ENCODE measurements at places on chromosomes 5 and 9.

- DNase-seq, result no peak
These were observed 498.2 kb downstream of the CDH12 start for GRCh38 chr5:22354956-22355355.

- no peak for DNase-seq
These were observed 11.4 kb downstream of the TTC1 start for GRCh38 chr5:160020266-160020770.

- no peak for DNase-seq
These were observed 265.8 kb upstream of the TRPC7 start for GRCh38 chr5:136631186-136631585.

GRCh38 chr5:176719113-176719739 is 71.9 kb downstream of the TSPAN17 start:
- no peak for DNase-seq

DNA sequence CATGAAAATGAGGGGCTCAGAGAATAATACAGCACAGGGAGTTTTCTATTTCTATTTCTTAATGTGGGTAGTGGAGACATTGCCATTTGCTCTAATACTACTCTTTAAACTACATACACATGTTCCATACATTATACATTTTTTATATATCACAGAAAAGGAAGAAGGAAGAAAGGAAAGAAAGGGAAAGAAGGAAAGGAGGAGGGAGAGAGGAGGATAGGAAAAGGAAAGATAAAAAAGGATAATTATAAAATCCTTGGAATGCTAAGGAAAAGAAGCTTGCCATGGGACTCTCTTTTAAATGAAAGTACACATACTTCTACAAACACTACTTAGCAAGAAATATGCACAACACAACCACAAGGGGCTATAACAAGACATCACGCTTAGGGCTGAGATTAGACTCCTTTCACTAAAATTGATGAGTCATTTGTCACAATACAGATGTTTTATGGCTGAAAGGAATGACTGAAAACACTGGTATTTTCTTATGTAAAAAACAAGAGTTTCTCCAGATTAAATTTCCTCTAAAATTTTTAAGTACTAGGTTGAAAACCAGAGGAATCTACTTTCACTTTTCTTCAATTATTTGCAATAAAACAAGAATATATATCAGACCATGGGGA is 219.8 kb downstream of the ARL15 start:
- DNase-seq, result no peak

DNA sequence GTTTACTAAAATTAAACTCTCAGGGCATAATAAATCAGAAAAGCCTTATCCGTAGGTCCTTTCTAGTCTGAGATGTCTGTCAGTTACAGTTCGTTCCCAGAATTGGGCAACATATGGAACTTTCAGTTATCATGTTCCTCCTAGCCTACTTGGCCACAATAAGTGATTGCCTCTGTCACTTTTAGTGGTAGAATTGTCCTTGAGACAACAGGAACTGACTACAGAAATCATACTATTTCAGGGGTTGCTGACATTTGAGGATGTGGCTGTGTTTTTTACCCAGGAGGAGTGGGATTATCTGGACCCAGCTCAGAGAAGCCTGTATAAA is 956 bp downstream of the ZNF189 start:
- DNase-seq, result no peak

DNA sequence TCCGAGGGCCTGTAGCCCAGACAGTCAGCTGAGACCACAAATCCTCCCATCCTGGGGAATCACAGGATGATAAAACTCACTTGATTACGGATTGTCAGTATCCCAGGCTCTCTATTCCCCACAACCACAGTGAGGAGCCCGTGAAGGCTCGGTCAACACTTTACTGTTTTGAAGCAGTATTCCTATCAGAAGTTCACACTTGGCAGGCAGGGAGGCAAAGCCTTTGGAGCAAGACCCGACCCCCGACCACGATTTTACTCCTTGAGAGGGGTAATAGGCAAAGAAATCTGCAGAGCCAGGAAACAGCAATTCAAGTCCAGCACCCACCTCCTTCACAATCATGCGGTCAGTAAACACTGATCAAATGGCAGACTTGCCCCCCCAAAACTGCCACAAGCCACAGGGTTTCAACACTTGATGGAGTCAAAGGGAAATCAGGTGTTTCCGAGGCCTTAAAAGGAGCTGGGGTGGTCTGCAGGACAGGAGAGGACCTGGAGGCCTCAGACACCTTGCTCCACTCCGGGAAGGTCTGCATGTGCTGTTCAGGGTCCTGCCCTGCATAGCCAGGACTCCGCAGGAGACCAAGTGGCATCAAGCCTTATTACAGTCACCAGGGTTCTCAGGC is 25.2 kb downstream of the BICD2 start:
- DNase-seq, result no peak

DNA sequence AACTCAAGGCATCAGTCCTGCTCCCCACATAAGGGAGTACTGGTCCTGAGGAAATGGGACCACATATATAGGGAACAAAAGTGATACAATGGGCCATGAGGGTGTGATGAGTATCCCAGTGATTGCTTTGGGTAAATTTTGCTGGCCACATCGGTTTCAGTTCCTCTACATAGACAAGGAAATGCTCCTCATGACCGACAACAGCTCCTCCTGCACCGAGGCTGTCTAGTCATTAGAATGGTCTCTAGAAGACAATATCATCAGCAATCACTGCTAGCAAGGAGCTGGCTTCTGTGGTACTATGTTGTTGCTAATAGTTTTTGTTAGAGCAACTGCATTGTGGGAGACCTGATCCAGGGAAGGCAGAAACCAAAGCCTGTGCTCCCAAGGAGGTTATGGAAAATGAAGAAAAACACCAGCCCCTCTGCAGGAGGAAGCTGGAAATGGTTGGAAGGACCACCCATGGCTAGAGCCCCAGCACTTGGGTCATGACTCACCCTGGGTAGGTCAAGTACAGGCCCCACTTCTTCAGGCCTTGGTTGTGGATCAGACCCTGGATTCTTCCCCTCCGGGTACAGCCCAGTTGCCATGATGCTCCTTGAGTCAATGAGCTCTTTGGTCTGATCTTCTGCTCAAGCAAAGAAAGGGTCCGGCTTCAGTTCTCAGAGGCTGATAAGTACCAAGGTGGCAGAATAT is 3.4 kb upstream of the CTSL start:
- no peak for DNase-seq

DNA sequence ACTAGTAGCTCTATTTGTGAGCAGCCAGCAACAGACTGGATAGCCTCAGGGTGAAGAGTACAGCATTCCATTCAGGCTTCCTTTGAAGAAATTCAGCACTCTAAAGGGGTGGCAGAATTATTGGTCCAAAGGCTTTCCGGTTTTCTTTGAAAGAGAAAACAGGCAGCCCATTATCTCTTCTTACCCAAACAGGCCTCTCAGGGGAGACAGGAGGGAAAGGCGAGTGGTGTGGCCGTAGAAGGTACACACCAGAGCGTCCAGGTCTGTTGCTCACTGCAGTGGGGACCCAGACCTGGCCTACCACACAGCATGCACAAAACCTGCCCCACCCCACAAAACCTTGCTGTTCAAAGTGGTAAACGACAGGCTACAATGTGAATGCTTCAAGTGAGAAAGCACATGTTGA is 83.3 kb downstream of the ZNF608 start:
- no peak for DNase-seq

DNA sequence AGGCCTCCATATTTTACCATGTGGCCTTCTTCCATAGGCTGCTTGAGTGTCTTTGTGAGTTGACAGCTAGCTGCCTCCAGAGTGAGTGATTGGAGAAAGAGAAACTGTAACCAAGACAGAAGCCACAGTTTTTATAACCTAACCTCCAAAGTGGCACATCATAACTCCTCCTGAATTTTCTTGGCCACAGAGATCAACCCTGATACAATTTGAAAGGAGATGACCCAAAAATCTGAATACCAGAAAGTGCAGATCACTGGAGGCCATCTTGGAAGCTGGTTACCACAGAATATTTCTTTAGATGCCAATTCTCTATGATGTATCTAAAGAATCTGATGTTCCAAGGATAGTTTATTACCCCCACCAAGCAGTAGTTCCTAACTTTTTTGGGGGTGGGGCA is 254.3 kb upstream of the PDE4D start:
- DNase-seq, result no peak

DNA sequence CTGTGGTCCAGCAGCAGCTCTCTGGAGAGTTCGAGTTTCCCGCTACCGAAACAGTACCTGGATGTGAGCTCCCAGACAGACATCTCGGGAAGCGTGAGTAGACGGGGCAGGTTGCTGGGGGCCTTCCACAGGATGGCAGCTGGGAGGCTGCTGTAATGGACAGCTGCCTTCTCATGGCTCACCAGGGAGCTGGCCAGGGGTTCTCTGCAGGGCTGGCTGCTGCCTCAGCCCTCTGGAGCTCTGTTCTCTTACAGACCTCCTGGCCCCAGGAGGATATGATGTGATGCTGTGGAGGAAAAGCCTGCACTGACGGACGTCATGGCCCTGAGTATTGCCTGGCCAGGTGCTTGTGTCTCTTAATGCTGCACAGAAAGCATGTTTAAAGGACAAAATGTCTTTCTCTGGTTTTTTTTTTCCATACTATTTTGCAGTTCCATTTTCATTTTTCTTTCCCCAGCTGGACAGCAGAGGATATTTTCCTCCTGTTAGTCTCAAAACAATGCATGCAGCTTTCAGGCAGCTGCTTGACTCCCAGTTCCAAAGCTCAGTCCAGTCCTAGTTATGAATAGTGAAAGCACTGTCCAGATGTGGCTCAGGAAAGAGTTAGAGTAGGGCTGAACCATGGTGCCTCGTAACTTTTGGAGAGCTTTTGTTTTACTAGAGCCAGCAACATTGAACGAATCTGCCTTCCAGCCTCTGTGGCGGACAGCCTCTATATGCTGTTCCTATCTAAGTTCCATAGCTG is 77.5 kb upstream of the RARS1 start:
- no peak for DNase-seq

GRCh38 chr5:159787837-159788236 is 128.4 kb upstream of the ADRA1B start:
- no peak for DNase-seq

DNA sequence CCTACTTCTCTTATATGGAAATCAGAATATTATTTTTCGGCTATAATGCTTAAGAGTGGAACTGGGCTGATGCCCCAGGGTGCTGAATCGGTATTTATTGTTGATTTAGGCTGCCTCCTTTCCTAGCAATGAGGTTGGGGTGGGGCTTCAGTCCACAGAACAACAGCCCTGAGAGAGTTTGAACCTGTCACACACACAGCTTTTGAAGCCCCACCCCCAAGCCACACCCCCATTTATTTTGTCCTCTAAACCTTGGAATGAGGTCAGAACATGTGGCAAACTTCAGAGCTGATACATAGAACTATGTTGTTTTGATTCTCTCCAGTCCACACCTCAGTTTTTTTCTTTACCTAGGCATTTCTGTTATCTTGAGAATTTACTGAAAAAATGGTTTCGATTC is 51.7 kb upstream of the CAMK4 start:
- DNase-seq, result no peak

DNA sequence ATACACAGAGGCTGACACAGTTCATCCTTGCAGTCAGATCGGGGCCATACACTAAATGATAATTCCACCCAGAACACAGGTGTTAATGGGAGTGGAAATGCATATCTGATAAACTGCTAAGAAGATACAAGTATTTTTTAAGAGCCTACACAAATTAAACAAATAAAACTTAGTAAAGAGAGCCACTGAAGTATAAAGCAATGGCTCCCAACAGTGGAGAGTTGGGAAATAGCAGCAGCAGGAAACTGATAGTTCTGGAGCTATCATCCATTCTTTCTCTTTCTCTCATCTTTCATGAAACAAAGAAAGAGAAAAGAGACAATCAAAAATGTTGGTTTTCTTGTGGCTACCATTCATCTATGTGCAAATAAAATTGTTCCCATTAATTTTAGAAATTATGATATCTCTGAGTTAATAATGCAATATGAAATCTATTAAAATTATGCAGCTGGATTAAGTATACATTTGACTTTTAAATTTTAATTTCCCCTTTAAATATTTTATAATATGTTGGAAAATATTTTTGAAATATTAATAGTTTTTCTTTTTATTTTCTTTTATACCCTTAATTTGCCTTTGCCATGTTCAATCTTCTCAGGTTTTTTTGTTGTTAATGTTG is 120.8 kb downstream of the EMB start:
- no peak for DNase-seq

DNA sequence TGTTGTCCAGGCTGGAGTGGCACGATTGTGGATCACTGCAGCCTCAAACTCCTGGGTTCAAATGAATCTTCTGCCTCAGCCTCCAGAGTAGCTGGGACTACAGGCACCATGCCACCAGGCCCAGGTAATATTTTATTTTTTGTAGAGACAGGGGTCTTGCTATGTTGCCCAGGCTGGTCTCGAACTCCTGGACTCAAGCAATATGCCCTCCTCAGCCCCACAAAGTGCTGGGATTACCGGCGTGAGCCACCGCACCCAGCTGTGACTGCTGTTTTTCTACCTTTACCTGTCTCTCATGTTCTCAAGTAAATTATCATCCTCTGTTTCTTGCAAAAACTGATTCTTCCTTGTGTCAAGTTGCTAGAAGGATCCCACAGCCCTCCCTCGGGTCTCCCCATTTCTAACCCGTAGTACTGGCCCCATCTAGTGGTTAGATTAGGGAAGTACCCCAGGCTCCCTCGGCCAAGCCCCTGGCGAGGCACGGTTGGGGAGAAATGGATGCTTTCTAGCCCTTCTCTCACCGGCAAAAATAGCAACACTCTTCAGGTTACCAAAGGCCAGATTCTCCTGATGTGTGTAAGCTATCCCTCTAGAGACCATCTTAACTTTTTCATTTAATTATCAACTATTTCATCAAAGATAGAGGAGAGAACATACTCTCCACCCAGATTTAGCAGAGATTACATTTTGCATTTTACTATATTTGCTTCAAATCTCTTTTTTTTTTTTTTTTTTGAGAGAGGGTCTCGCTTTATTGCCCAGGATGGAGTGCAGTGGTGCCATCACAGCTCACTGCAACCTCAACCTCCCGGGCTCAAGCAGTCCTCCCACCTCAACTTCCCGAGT is 19.2 kb upstream of the TOR1B start:
- peak; percentile 86 for DNase-seq

- DNase-seq, result no peak
These were observed 475.4 kb downstream of the DMAC1 start for GRCh38 chr9:7324152-7324598.

GRCh38 chr9:21428235-21428634 is 12.0 kb upstream of the IFNA1 start:
- DNase-seq, result no peak

DNA sequence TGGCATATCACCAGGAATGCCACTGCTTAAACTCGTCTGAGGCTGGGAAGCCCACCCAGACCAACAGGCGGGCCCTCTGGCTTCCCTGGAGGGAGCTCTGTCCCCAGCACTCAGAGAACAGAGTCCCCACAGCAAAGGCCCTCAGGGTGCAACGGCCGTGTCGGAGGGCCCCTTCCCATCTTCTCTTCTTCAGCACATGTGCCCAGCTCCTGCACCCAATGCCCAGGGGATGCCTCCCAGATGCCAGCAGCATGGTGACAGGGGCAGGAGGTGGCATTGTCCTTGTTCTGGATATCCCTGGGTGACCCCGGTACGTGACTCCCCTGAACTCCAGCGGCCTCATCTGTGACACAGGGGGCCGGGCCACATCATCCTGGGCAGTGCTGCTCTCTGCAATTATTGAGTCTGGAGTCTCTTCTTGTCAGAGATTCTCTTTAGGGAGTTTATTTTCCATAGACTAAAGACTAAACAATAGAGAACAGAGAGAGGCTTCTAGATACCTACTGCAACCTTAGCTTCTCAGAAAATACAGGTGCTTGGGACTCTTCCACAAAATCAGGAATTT is 13.6 kb upstream of the OLFM1 start:
- no peak for DNase-seq
